ENCODE measurements at places on chromosomes 4 and X. TPM values are rescaled to one million over a fixed set of nuclear protein-coding genes. Genes with fewer than 3 reads are reported as not detected.

DDX53 gene
- not detected for polyA plus RNA-seq

USP17L21 gene
- polyA plus RNA-seq, result not detected

STX18 gene
- 33.1 TPM for polyA plus RNA-seq

FHL1 gene
- 444 TPM for polyA plus RNA-seq

GLRB gene
- 8.5 TPM for polyA plus RNA-seq

C4orf51 gene
- not detected for polyA plus RNA-seq

CXCL1 gene
- 0.16 TPM for polyA plus RNA-seq

NSG1 gene
- polyA plus RNA-seq, result 2.3 TPM
